ENCODE measurements at places on chromosomes 1 and 21. TPM values are rescaled to one million over a fixed set of nuclear protein-coding genes. Genes with fewer than 3 reads are reported as not detected.

The LAMC2 gene
- 10.4 TPM for polyA plus RNA-seq

The CELA2B gene
- 0.16 TPM for polyA plus RNA-seq

The HSD3B1 gene
- 0.39 TPM for polyA plus RNA-seq

The UTS2 gene
- 6.6 TPM for polyA plus RNA-seq

The NHLH1 gene
- polyA plus RNA-seq = 0.43 TPM

The HTR6 gene
- polyA plus RNA-seq = 0.02 TPM

The KCNJ15 gene
- 1.3 TPM for polyA plus RNA-seq

The DMBX1 gene
- polyA plus RNA-seq = 0.21 TPM

The DPH2 gene
- 14.4 TPM for polyA plus RNA-seq

The RIMS3 gene
- polyA plus RNA-seq = 2.1 TPM

The PGLYRP3 gene
- polyA plus RNA-seq = 0.94 TPM

The NUF2 gene
- 17.8 TPM for polyA plus RNA-seq

The MAPKAPK2 gene
- 72.3 TPM for polyA plus RNA-seq

The NPR1 gene
- polyA plus RNA-seq = 10.1 TPM

The C1orf226 gene
- polyA plus RNA-seq = 1.1 TPM

The CHD5 gene
- 0.98 TPM for polyA plus RNA-seq

The TFAP2E gene
- polyA plus RNA-seq = 4.7 TPM

The SPRR4 gene
- 2.1 TPM for polyA plus RNA-seq

The FGR gene
- polyA plus RNA-seq = 38.7 TPM

The PLA2G4A gene
- polyA plus RNA-seq = 3.7 TPM

The FLG2 gene
- 1.8 TPM for polyA plus RNA-seq

The OR2L2 gene
- 0.14 TPM for polyA plus RNA-seq

The MATN1 gene
- polyA plus RNA-seq = 0.27 TPM

The USP33 gene
- 48.8 TPM for polyA plus RNA-seq

The FCRL5 gene
- polyA plus RNA-seq = 8.1 TPM

The CLCN6 gene
- 9.2 TPM for polyA plus RNA-seq

The RYR2 gene
- polyA plus RNA-seq = 0.21 TPM

The PTAFR gene
- 3.4 TPM for polyA plus RNA-seq

The OR2W3 gene
- polyA plus RNA-seq = 0.09 TPM

The GATAD2B gene
- 11.9 TPM for polyA plus RNA-seq

The FCRL4 gene
- 0.48 TPM for polyA plus RNA-seq

The MSH4 gene
- polyA plus RNA-seq = 0.89 TPM

The ZSWIM5 gene
- 0.39 TPM for polyA plus RNA-seq

The PPCS gene
- 125 TPM for polyA plus RNA-seq

The PCP4L1 gene
- 8.9 TPM for polyA plus RNA-seq

The APOBEC4 gene
- polyA plus RNA-seq = 0.02 TPM

The VANGL1 gene
- polyA plus RNA-seq = 2.9 TPM

The CD247 gene
- 114 TPM for polyA plus RNA-seq

The OR2AJ1 gene
- polyA plus RNA-seq = not detected

The TMPRSS15 gene
- 0.02 TPM for polyA plus RNA-seq

The CR1L gene
- 0.46 TPM for polyA plus RNA-seq

The GPR37L1 gene
- 0.09 TPM for polyA plus RNA-seq

The BOLA1 gene
- polyA plus RNA-seq = 44.7 TPM

The OR14K1 gene
- polyA plus RNA-seq = not detected

The MRPS6 gene
- 81.8 TPM for polyA plus RNA-seq

The USP25 gene
- 19.8 TPM for polyA plus RNA-seq

The ATAD3C gene
- 2.8 TPM for polyA plus RNA-seq

The IKBKE gene
- polyA plus RNA-seq = 17.1 TPM

The FNDC10 gene
- 0.80 TPM for polyA plus RNA-seq

The CREB3L4 gene
- polyA plus RNA-seq = 17.7 TPM

The ARHGEF10L gene
- polyA plus RNA-seq = 11.5 TPM

The TRABD2B gene
- polyA plus RNA-seq = 0.75 TPM

The LCE1B gene
- polyA plus RNA-seq = 0.68 TPM

The C4BPA gene
- 0.32 TPM for polyA plus RNA-seq

The CELA3A gene
- polyA plus RNA-seq = 5.2 TPM

The TMEM61 gene
- 1.3 TPM for polyA plus RNA-seq

All from thymus (tissue), 14 donors.